ENCODE measurements at places on chromosomes 4 and X.
A peak's percentile ranks its signal among the peaks of the same experiment; 100 is the strongest.

- DNase-seq, result no peak
Measured at GRCh38 chrX:40102393-40103381, 4.9 kb upstream of the BCOR start.

GRCh38 chrX:116526010-116526409 lies 63.2 kb upstream of the CT83 start:
- peak; percentile 61 for DNase-seq

- no peak for DNase-seq
Measured at GRCh38 chr4:185722029-185722316, 90.0 kb downstream of the SORBS2 start.

DNA sequence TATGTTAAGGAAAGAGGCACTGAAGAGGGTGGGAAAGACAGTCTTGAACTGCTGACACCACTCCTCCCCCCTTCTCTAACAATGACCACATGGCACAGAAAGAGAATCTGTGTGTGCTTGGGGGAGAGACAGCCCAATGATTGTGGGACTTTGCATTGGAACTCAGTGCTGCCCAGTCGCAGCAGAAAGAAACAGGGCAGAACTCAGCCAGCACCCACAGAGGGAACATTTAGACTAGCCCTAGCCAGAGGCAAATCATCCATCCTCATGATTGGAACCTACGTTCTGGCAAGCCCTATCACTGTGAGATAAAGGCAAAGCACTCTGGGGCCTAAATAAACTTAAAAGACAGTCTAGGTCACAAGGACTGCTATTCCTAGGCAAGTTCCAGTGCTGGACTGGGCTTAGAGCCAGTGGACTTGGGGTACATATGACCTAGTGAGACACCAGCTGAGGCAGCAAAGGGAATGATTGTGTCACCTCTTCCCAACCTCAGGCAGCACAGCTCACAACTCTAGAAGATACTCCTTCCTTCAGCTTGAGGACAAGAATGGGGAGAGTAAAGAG lies 132.8 kb upstream of the S100G start:
- no peak for DNase-seq

DNA sequence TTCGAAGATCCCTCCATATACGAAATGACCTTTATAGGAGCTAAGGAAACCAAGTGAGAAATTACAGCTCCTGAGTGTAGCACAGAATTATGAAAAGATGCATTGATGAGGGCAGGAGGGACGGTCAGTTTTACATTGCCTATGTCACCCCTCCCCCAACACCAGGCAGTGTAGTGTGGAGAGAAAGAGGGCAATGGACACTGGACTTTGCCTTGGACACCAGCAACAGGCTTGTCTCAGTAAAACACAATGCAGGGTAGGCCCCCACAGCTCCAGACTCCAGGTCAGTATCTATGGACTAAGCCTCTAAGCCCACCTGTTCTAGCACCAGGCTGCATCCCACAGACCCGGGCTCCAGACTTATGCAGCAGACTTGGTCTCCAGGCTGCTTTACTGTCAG lies 16.5 kb downstream of the APOOL start:
- DNase-seq, result no peak

DNA sequence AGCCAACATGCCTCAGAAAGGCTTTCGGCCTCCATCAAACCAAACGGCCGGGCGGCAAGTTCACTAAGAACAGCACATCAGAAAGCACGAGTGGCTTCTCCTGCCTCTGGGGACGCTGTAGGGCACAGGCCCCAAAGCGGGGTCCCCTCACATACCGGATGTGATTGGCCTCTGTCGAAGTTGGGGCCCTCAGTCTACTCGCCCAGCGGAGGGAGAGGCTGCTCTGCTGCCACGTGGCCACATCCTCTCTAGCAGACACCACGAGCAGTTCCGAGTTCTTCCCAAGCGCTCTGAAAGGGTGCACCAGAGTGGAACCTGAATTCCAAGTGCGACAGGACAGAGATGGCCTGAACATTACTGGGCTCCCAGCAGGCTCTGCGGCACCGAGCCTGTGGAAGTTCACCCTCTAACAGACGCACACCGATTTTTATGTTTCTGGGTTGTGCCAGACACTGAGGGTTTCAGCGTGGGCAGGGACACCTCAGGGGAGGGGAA lies 21.1 kb downstream of the NOP14 start:
- no peak for DNase-seq

DNA sequence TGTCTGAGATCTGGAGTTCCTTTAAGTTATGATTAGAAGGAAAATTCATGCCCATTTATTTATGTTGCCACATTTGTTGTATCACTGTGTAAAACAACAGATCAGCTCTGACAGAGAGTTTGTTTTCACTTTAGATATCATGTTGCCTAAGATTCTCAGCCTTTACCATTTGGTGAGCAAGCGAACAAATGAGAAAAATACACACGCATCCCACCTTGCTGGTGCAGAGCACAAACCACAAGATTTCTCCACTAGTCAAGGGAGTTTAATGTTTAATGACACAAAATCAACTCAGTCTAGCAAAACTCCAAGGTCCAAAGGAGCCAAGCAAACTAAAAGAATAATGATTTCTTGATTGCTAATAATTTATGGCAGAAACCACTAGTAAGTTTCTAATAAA lies 27.7 kb downstream of the FGF5 start:
- no peak for DNase-seq

- DNase-seq, result peak; percentile 74
Measured at GRCh38 chr4:40333921-40334352, 1.2 kb upstream of the CHRNA9 start.

- peak; percentile 42 for DNase-seq
Measured at GRCh38 chrX:22662776-22663175, 337.0 kb upstream of the DDX53 start.

DNA sequence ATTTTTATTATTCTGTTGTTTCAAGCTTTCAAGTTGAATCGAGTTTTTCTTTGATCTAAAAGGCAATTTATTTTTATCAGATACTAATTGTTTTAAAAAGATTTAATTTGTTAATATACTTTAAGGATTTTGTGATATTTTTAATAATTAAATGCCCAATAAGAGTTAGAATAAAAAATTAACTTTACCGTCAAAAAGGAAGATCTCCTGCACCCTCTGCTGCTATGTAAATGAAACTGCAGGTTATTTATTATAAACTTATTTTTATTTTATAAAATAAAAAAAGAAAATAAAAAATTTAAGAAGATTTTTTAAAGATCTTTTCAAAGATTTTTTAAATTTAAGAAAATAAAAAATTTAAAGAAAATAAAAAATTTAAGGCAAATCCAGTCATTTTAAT lies 166.1 kb downstream of the CCSER1 start:
- DNase-seq, result no peak

DNA sequence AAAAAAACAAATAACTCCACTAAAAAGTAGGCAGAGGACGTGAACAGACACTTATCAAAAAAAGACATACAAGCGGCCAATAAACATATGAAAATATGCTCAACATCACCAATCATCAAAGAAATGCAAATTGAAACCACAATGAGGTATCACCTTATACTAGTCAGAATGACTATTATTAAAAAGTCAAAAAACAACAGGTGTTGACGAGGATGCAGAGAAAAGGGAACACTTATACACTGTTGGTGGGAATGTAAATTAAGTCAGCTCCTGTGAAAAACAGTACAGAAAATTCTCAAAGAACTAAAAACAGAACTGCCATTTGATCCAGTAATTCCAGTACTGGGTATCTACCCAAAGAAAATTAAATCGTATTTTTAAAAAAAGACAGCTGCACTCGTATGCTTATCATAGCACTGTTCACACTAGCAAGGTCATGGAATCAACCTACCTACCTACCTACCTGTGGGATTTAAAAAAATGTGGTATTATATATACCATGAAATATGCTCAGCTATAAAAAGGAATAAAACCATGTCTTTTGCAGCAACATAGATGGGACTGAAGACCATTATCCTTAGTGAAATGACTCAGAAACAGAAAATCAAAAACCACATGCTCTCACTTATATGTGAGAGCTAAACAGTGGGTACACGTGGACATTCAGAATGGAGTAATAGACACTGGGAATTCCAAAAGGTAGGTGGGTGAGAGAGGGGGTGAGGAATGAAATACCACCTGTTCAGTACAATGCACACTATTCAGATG lies 24.8 kb upstream of the PTPN13 start:
- no peak for DNase-seq

DNA sequence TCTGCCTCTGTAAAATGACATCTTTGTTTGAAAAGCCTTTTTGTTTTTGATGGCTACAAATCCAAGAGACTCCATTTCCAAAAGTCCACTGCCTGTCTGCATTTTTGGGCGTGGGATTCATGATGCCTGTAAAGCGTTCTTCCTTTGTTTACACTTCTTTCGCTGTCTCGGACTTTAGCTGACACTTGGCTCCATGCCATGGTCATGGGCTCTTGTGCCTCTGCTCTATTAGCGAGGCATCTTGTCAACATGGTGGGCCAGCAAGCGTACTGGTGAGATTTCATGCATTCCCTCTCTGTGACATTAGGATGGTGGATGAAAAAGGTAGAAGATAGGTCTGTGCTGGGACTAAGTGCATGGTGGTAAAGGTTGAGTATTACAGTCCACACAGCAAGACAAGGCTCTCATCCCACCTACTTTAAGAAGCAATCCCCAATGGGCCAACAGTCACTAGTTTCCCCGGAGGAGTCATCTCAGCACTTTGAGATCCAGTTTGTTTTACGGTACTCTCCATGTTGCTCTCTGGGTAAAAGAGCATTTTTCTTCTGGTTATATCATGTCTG lies 298.2 kb upstream of the KLF3 start:
- DNase-seq, result no peak

- DNase-seq, result no peak
Measured at GRCh38 chr4:145583191-145584055, 35.8 kb upstream of the MMAA start.

Data from foreskin keratinocyte (primary cell).